ENCODE measurements at places on chromosomes 2 and 18. TPM values are rescaled to one million over a fixed set of nuclear protein-coding genes. Genes with fewer than 3 reads are reported as not detected.

Gene ALPP
- polyA plus RNA-seq: not detected

DNA sequence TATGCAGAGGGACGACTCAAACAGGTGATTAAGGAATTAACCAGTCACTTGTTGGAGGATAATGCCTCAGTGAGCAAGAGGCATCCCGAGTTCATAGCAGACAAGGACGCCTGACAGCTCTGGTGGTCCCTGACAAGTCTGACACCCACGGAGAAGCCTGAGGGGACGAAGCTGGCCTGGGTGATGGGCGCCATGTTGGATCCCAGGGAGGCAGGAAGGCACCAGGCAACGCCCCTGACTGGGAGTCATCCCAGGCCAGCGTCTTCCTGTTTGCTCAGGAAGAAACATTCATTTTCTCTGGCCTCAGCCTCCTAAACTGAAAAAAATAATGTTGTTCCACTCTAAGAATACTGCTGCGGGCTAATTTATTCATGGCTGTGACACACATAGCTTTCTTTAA, 92.1 kb upstream of the ATP8B1 start:
- DNase-seq: no peak

- DNase-seq: no peak
These were observed 72.7 kb upstream of the LPIN2 start for GRCh38 chr18:3085612-3086011.

GRCh38 chr18:76821875-76822505, 367 bp upstream of the ZNF236 start:
- DNase-seq: no peak

GRCh38 chr2:7773362-7774360, 856.4 kb downstream of the RNF144A start:
- no peak for DNase-seq

GRCh38 chr2:189581354-189582139, 961 bp upstream of the SLC40A1 start:
- no peak for DNase-seq

DNA sequence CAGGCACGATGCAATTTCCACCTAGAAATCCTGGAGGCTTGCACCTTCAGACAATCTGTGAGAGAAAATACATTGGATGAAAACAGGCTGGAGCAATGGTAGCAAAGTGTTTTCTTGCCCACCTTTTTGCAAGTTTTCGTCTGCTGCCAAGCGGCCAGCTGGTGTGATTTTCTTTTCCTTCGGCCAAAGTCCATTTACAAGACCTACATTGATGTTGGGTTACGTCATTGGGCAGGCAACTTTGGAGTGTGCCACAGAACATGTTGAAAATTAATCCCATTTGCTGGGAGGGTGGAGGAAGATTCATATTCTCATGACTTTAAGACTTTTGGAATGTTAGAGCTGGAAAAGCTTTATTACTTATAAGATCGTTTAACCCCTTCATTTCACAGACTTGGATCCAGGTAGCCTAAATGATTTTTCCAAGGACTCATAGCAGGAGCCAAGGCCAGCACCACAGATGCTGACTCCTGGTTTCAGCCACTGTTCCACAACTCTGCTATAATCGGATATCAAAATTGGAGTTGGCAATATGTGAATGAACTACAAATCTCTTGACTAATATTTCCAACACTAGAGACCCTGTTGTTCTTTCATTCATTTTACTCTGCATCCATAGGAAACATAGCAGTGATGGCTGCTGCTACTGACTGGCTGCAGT, 352.1 kb downstream of the RND3 start:
- DNase-seq: no peak

Data from BJ (cell line).